ENCODE measurements at places on chromosomes 11 and 22. TPM values are rescaled to one million over a fixed set of nuclear protein-coding genes. Genes with fewer than 3 reads are reported as not detected.

DNA sequence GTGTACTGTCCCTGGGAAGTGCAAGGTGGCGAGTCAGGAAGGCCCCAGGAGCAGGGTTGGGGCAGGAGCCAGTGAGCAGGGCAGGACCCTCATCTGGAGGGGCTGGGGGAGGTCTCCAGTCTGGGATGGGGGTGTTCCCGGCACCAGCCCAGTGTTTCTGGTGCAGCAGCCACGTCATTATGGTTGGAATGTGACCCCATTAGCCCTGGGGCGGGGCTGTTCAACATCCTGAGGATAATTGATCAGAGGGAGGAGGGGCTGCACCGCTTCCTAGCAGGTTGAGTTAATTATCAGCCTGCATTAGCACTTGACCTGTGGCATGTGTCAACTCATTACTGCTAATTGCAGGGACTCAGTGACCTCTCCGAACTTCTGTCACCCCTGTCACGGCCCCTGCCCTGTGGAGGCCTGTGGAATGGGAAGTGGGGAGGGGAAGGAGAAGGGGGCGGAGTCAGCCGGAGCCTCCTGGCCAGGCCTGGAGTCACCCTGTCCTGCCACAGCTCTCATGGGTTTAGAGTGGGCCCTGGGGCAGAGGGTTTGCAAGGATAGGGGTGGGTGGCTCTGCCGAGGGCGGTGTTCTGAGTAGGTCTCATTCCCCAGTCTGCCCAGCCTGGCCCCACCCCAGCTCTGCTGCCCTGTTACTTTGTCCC lies 52.8 kb upstream of the CCDC188 start:
- DNase-seq = no peak

DNA sequence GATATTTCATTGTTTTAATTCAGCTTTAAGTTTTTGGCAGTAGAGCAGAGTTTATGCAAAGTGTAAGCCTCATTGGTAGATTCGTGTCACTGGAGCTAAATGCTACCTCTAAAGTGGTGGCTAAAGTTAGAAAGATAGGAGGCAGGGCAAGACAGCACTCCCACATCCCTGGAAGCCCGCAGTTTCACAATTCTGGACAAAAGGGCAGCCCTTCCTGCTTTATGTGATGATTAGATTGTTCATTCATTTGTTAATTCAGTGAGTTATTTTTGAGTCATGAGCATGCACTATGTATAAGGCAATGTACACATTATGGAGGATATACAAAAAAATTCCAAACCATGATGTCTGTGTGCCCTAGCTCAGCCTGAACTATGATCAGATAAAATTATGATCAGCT lies 52.1 kb upstream of the EIF3M start:
- peak; percentile 38 for DNase-seq

GRCh38 chr22:24428751-24429410 lies 1.5 kb downstream of the ADORA2A start:
- no peak for DNase-seq

Gene INS
- total RNA-seq = not detected

Measured in MCF 10A (cell line).